ENCODE measurements at places on chromosomes 6 and 20.
A peak's percentile ranks its signal among the peaks of the same experiment; 100 is the strongest.

- peak; percentile 46 for DNase-seq
Observed at GRCh38 chr6:156948807-156949206, 171.6 kb downstream of the ARID1B start.

DNA sequence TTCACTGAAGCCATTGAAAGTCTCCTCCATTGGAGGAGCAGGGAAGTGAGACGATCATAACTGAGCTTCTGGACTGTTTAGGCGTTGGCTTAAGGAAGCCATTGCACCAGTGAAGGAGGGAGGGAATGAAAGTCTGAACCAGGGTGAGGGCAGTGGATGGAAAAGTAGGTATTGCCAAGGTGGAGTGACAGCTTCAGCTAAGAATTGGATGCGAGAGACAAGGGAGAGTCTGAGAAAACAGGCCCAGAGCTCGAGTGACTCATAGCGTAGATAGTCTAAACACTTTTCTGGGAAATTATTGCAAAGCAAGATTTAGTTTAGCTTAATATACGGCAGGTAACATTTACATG lies 4.5 kb downstream of the DSP start:
- DNase-seq: no peak

DNA sequence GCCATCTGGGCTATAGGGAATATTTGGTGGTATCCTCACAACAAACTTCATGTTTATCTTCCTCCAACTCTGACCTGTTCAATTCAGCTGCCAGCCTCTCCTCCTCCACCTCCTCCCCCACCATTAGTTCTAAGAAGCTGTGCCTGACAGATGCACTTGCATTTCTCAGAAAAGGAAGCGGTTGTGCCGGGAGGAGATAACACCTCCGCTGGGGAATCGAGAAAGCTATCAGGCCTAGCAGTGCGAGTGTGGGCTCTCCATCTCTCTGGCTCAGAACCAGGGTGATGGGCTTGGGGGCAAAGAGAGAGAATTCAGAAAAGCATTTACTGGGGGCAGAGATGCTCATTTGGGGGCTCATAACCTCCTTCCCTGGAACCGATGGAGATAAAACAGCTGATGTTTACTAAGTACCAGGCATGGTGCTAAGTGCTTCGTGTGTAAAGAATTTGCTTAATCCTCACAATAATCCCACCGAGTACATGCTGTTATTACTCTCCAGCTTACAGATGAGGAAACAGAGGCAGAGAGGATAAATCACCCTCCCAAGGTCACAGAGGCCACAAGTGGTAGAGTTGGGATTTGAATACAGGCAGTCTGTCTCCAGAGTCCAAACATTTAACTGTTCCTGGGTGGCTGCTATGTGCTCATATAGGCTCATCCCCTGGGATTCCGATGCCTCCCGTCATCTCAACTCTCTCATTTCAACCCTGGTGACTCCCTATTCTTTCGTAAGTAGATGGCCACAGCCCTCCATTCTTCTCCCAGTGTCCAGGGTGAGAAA lies 38.3 kb downstream of the COX4I2 start:
- peak; percentile 46 for DNase-seq

DNA sequence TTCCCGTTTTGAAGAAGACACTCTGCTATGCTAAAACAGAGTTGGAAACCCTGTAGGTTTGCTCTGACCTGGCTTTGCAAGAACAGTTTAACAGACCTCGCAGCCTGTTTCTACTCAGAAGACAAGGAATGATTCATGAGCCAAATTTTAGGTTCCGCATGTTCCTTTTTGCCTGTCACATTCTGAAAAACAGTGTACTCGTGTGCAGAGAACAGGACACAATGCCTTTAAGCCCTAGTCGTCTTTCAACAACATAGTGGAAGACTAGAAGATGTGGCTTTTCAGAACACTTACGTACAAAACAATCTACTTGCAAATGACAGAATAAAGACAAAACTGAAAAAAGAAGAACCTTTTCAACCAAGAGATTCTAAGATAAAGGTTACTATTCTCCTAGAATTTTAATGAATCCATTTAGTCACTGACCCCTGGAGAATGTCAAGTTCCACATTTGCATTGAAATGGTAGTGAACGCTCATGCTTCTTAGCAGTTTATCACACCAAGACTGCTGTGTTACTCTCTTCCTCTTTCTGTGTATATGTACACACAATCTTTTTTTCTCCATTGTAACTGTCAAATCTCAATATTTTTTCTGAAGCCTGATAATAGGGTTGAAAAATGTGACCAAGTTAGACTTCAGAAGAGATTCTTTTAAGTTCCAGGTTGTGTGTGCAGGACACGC lies 220.7 kb upstream of the NRSN1 start:
- no peak for DNase-seq

GRCh38 chr6:79631693-79632172 lies 604 bp downstream of the SH3BGRL2 start:
- DNase-seq: no peak
